ENCODE measurements at places on chromosomes 13 and 19.

- no peak for DNase-seq
These were observed 19.8 kb downstream of the CAB39L start for GRCh38 chr13:49424011-49424560.

DNA sequence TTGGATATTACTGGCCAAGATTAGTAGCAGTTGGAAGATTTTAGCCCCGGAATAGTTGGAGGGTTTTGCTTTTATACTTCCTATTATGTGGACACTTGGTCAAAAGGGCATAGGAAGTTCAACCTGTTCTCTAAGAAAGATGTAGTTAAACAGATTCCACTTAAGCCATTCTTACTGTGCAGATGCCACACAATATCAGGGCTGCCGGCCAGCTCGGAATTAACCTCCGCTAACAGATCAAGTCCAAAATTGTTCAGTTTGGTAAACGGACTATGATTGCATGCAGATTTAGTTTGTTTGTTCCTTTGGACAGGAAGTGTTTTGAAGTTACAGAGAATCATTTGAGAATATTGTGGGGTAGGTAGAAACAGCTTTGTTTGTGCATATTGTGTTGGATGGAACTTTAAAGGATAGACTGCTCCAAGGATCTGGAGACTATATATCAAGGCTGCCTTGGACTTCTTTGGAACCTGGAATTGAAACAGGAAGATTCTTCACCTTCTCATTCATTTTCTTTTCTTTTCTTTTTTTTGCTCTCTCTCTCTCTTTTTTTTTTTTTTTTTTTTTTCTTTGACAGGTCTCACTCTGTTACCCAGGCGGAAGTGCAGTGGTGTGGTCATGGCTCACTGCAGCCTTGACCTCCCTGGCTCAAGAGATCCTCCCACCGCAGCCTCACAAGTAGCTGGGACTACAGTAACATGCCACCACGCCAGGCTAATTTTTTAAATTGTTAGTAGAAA lies 5.0 kb upstream of the SPRY2 start:
- no peak for DNase-seq

DNA sequence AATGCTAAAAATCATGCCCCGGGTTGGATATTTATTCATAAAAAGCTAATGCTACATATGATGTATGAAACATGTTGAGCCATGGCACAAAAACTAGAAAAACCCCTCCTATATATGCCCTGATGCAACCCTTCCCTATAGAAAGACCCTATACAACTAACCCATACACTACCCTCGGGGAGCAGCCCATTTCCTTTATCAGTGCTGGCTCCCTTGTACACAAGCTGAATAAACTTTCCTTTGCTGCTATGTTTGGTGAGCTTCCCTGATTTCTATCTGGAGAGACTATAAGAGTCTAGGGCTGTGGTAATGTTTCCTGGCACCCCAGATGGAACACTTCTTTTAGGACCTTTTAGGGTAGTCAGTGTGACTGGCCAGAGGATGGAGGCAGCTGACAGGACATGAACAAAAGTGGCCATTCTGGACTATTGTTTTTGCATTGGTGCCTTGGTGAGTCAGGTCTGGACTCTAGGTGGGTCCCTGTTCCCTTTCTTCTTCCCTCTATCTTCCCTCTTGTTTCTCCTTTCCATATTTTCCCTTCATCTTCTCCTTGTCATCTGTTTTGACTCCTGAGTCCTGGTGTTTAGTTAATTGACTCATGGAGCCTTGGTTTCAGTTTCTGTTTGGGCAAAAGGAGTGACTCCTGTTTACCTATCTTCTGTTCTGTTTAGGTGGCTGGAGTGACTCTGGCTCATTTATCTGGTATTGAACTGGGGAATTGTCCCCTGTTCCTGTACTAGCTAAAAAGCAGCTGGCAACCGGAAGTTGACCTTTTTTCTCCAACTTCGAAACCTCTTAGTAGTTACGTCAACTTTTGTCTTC lies 1321.8 kb upstream of the PCDH9 start:
- DNase-seq: no peak

GRCh38 chr19:5177745-5178450 lies 162.7 kb downstream of the PTPRS start:
- DNase-seq: no peak

DNA sequence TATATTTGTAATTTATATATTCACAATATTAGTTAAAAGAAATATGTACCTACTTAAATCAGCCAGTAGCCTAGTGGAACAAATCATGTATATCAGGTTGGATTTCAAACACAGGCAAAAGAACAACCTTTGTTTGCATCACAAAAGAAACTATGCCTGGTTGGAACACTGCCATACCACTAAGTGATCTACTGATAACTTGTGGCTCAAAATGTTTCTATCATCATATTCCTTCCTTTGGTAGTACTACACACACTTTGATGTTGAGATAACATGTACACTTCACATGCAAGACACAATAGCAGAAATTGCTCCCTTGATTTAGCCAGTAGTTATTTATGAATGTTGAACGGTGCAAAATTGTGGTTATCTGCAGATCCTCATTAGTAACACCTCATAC lies 146.0 kb upstream of the GPC6 start:
- no peak for DNase-seq

DNA sequence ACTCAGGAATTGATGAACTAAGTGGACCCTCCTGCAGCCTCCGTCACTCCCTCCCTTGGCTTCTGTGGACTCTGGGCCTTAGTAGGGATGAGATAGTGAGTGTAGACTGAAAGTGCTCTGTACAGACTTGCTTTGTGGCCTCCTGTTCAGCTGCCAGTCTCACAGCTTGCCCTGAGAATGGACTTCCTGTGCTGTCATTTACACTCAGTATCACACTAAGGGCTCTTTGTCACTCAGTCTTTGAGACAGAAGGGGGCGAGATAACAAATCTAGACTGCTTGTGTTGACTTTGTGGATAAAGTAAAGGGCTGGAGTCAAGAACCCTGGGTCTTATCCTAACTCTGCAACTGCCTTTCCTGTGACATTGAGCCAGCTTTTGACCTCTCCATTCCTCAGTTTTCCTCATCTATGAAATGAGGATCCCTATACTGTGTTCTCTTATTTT lies 21.0 kb upstream of the SPRY2 start:
- no peak for DNase-seq

GRCh38 chr19:33841685-33842084 lies 45.0 kb downstream of the KCTD15 start:
- no peak for DNase-seq

GRCh38 chr13:20494656-20495055 lies 31.0 kb downstream of the CRYL1 start:
- no peak for DNase-seq

- DNase-seq: no peak
These were observed 706 bp upstream of the DNAJC3 start for GRCh38 chr13:95676105-95676761.

- no peak for DNase-seq
These were observed 713.7 kb downstream of the SLITRK1 start for GRCh38 chr13:83168590-83168989.

DNA sequence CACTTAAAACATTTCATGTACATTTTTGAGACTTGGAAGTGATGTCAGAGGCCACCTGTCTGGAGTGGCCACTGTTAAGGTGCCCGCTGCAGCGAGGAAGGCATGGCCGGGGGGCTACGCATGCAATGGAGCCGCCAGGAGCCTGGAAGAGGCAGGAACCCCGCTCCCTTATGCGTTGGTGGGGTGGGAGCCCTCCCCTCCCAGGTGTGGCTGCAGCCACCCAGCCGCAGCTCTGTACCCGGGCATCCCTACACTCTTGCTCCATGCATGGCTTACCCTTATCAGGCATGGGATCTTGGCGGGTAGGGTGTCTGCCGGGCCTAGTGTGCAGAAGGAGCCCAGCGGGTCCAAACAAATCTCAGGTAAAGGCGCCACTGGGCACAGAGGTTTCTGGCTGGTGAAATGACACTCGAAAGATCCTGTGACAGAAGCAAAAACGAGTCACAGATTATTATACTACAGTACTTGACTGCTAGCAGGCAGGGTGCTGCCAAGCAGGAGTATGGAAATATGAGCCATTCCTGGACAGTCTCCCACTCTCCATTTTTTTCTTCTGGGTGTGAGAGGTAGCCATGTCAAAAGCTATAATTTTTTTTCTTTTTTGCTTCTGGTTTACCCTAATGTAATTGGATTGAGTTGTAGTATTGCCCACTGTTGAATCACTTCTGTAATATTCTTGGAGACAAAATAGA lies 1606.3 kb upstream of the MIR17HG start:
- DNase-seq: no peak

DNA sequence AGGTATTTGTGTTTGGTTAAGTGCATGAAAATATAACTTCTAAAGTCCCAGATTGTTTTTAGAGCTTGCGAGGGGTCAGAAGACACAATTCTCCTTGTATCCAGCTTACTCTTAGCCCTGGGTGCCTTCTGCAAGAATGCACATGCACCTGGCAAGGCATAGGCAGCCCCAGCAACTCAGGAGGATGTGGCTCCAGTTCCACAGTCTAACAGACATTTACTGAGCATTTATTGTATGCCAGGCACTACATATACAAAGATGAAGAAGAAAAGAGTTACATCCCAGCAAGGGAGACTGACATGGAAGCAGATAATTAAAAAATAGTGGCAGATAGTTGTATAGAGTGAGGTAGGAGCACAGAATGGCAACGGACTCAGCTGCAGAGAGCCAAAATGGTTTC lies 101.1 kb upstream of the FRY start:
- no peak for DNase-seq

GRCh38 chr19:30144242-30144758 lies 202.3 kb downstream of the URI1 start:
- DNase-seq: no peak

- DNase-seq: no peak
These were observed 400.2 kb downstream of the SLITRK5 start for GRCh38 chr13:88071371-88071770.

DNA sequence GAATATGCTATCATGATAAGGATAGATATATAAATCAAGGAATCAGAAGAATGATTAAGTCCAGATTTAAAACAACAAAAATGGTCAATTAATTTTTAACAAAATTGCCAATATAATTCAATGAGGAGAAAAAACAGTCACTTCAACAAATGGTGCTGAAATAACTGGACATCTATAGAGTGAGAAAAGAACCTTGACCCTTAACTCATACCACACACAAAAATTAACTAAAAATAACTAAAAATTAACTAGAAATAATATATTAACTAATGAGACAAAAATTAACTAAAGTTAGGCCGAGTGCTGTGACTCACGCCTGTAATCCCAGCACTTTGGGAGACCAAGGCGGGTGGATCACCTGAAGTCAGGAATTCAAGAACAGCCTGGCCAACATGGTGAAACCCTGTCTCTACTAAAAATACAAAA lies 9.5 kb downstream of the LGALS7 start:
- no peak for DNase-seq

- DNase-seq: no peak
These were observed 114.2 kb downstream of the RAP2A start for GRCh38 chr13:97548138-97548537.

- DNase-seq: no peak
These were observed 8.1 kb upstream of the FCER2 start for GRCh38 chr19:7709932-7710460.

All from activated CD4-positive, CD25-positive, alpha-beta regulatory T cell treated with anti-CD3 and anti-CD28 coated beads, Interleukin-2, amount 50 U/mL, for 72 hours (primary cell).